HTR-8/SVneo (cell line): ENCODE measurements at places on chromosomes 2 and 18.

DNA sequence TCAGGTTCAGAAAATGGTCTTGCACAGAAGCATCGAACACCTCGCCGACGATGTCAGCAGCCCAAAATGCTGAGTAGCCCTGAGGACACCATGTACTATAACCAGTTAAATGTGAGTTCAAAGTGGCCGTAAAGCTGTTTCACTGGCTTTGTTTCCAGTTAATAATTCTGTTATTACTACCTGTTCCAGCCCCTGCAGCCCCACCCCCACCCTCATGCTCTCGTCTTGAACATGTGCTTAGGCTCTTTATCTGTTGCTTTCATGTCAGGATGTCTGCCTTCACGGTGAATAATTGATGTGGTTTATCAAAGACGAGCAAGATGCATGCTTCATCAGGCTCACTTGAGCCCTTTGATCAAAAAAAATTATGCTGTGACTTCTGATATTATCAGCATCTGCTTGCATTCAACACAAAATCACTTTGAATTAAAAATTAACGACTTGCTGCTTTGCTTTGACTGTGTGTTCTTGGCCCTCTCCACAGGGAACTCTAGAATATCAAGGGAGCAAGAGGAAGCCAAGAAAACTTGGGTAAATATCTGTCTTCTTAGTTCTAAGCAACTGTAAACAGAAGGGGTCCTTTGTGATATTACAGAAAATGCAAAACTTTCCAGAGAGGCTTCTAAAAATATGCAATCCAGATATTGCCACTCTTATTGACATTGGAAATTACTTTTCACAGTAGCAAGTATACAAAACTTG lies 63.4 kb upstream of the SP5 start:
- no peak for DNase-seq

GRCh38 chr18:64330161-64330560 lies 181.3 kb upstream of the LINC00305 start:
- no peak for DNase-seq

GRCh38 chr2:238866656-238867277 lies 18.9 kb downstream of the TWIST2 start:
- DNase-seq: no peak

GRCh38 chr18:25233528-25234321 lies 118.2 kb downstream of the ZNF521 start:
- DNase-seq: no peak

GRCh38 chr2:170401187-170401586 lies 223.2 kb downstream of the MYO3B start:
- DNase-seq: no peak
